ENCODE measurements at places on chromosomes 5 and 9. TPM values are rescaled to one million over a fixed set of nuclear protein-coding genes. Genes with fewer than 3 reads are reported as not detected.
A peak's percentile ranks its signal among the peaks of the same experiment; 100 is the strongest.

GRCh38 chr5:105903069-105903468, 1767.7 kb downstream of the EFNA5 start:
- H3K4me3 ChIP-seq, result no peak overlapping the region
- H3K27me3 ChIP-seq, result no peaks in the 10 kb centered on the region
- DNase-seq, result no peak
- no peaks in the 10 kb centered on the region for H3K4me1 ChIP-seq
- no peaks in the 10 kb centered on the region for H3K36me3 ChIP-seq

DNA sequence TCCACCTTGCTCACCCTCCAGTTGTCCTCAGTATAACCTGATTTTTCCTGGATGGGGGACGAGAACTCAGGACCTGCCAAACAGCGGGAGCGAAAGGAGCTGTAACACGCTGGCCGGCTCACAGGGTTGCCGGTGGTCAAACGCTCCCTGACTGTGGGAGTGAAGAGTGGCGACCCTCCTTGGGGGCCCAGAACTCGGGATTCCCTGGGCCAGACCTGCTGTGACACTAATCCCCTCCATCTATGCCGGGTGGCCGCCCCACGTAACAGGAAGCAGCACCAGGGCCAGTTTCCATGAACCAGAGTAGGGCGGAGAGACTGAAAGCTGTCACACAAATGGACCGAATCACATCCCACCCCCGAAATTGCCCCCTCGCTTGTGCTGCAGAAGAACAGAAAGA, 1809.2 kb upstream of the ACO1 start:
- peaks cover 3% of the 10 kb centered on the region for H3K36me3 ChIP-seq
- no peaks in the 10 kb centered on the region for H3K27me3 ChIP-seq
- H3K4me1 ChIP-seq, result no peaks in the 10 kb centered on the region
- no peak for DNase-seq
- no peak overlapping the region for H3K4me3 ChIP-seq

- H3K36me3 ChIP-seq, result no peaks in the 10 kb centered on the region
- no peak overlapping the region for H3K4me3 ChIP-seq
- DNase-seq, result no peak
- no peaks in the 10 kb centered on the region for H3K4me1 ChIP-seq
- H3K27ac ChIP-seq, result no peak overlapping the region
- no peaks in the 10 kb centered on the region for H3K27me3 ChIP-seq
Observed at GRCh38 chr5:2836133-2836532, 84.7 kb upstream of the IRX2 start.

DNA sequence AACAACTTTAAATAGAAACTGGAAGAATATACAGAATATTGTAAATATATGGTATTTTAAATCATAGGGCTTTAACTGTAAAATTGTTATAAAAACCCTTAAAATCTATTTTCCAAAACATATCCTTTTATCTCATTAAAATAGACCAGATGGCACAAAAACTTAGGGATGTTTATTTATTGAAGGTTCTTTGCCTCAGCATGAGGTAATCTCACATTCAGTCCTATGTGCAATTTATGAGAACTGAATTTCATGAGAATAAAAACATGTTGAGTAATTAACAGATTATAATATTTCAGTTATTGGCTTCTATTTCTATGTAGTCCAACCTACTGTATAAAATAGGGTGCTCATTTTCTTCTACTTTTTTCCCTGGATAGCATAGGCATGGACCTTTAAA, 329.2 kb upstream of the PRR16 start:
- no peak overlapping the region for H3K4me3 ChIP-seq
- DNase-seq, result no peak
- no peaks in the 10 kb centered on the region for H3K27me3 ChIP-seq

GRCh38 chr5:176447591-176447977, 601 bp upstream of the FAF2 start:
- H3K27me3 ChIP-seq, result no peaks in the 10 kb centered on the region
- H3K27ac ChIP-seq, result peak overlapping the region; percentile 99
- H3K4me3 ChIP-seq, result peak overlapping the region; percentile 95
- peaks cover 37% of the 10 kb centered on the region for H3K4me1 ChIP-seq
- peaks cover 5% of the 10 kb centered on the region for H3K36me3 ChIP-seq
- peak; percentile 76 for DNase-seq

DNA sequence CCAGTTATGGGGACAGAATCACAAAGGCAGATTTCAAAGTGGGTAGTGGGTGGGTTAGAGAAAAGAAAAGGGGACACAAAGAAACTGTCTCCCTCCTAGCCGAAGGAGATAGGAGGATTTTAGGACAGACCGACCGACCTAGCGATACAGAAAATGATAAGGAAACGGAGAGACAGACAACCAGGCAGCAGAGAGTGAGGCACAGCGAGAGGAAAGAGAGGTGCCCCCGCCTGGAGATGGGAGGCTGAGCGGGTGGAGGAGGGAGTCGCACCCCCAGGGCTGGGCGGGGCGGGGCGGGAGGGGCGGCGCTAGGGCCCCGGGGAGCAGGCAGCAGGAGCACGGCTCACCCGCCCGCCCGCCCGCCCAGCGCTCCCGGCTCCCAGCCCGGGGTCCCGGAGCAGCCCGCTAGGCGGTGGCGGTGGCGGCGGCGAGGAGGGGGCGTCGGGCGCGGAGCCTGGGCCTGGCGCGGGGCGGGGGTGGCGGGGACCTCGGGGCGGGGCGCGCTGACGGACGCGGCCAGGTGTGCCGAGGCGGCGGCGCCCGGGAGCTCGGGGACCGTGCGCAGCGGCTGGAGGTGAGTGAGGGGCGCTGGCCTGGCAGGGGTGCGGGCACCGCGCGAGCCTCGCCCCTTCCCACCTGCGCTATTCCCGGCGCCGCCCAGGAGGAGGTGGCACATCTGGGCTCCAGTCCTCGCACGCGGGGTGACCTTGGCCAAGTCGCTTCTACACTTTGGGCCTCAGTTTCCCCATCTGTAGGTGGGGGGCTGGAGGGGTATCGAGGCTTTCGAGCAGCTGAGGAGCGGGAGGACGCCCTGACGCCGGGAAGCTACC, 15.9 kb upstream of the SYNPO start:
- peaks cover 23% of the 10 kb centered on the region for H3K27me3 ChIP-seq
- H3K27ac ChIP-seq, result peak overlapping the region; percentile 6
- H3K4me3 ChIP-seq, result peak overlapping the region; percentile 86

TNFSF15 gene
- total RNA-seq, result 0.08 TPM

MARCOL gene
- total RNA-seq, result not detected

BSPRY gene
- 2.5 TPM for total RNA-seq
